ENCODE measurements at places on chromosomes 4 and X.

- no peak for DNase-seq
These were observed 497 bp downstream of the HPGD start for GRCh38 chr4:174521800-174522182.

DNA sequence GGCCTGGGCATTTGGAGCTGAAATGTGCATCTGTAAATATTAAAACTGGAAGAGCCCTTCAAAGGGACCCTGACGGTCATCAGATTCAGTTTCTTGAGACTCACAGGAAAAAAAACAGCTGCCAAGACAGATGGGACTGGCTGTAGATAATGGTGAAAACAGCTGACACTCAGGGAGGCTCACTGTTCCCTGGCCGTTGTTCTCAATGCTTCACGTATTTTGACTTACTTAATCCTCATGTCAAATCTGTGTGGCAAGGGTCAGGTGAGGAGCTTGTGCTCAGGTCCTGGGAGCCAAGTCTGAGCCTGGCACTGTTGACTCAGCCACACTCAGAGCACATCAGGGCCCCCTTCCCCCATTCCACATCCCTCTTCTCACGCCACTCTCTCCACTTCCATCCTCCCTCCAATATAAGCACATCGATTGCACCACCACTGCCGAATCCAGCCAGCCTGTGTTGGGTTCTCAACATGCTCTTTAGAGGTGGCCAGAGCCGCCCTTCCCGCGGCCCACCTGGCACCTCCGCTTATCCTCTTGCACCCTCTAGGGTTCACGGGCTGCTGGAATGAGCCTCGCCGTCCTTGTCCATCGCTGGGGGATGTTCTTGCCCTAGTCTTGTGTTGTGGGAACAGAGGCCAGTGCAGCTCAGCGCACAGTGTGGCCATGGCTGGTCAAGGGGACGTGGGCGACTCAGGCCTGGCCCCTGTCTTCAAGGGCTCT, 40.1 kb downstream of the EVC start:
- DNase-seq: no peak

GRCh38 chr4:1171311-1172227, 814 bp downstream of the SPON2 start:
- DNase-seq: peak; percentile 50

DNA sequence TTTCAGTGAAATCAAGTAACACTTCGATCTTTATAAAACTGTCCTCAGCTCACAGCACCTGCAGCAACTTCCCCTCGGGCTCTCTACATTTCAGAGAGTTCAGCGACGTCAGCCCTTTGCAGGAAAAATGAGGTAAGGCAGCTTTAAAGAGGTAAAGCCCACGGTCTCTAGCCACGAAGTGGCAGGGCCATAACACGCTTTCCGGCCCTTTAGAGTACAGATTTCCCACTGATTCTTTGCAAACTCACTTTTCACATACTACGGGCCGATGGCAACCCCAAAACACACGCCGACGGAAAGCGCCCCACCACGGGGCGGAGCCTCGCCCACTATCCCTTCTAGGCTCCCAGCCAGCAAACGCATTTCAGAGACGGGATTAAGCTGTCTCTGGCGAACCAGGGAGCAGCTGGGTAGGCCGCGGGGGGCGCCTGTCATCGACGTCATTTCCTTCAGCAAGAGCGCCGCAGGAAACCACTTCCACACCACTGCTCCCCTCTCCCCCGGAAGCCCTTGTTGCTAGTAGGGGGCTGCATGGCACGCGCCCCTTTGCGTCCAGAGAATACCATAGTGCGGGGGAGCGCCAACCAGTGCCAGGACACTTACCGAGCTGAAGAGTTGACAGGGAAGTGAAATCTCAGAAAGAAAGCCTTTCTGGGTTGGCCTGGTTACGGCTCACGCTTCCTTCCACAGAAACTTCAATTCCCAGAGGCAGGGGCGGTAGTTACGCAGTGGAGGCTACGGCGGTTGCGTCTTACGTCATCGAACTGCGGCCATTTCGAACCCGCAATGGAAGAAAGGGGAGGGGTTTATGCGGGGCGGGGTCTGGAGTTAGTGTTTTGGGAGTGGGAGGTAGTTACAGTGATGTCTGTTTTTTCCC, at the start of gene TRMT10A:
Gene TRMT10A, minus strand, starts transcription at position 730 of the 877 bp plus-strand sequence. CDS start 4,701 bp downstream, outside the sequence.
- peak; percentile 97 for DNase-seq

- no peak for DNase-seq
These were observed 96.5 kb upstream of the ESX1 start for GRCh38 chrX:104351173-104351769.

DNA sequence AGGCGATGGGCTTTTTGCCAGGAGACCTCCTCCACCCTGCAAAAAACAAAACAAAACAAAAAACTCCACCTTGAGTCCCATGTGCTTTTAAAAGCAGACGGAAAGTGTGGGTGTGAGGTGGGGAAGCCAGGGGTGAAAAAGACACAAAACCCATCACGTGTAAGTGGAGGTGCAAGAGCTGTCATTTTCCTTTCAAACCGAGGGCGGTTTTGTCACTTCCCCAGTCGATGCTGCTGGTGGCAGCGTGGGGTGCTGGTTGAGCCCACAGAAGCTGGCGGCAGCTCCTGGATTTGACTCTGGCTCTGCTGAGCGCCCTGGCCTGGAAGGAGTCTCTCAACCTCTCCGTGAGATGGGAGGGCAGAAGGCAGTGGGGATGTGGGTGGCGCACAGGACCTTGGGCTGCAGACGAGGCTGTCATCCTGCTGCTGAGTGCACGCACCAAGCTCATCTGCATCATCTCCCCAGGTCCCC, 110.0 kb downstream of the PSAPL1 start:
- DNase-seq: no peak

GRCh38 chr4:108336076-108336475, 167.3 kb upstream of the LEF1 start:
- DNase-seq: no peak

DNA sequence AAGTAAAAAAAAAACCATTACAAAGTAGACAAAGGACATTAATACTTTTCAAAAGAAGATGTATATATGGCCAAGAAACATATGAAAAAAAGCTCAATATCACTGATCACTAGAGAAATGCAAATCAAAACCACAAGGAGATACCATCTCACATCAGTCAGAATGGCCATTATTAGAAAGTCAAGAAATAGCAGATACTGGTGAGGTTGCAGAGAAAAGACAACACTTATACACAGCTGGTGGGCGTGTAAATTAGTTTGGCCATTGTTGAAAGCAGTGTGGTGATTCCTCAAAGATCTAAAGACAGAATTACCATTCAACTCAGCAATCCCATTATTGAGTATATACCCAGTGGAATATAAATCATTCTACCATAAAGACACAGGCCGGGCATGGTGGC, 39.3 kb downstream of the TASL start:
- DNase-seq: no peak

GRCh38 chr4:1759170-1759817, 33.8 kb upstream of the FGFR3 start:
- no peak for DNase-seq
